Stimulated activated naive CD8-positive, alpha-beta T cell treated with anti-CD3 and anti-CD28 coated beads, Interleukin-15, Interleukin-2, amounts not matched to agents 100 U/mL and 50 U/mL, for 24 hours (primary cell): ENCODE measurements at places on chromosomes 5 and 9.

- DNase-seq: no peak
These were observed 58.5 kb downstream of the KCNIP1 start for GRCh38 chr5:170562166-170562874.

DNA sequence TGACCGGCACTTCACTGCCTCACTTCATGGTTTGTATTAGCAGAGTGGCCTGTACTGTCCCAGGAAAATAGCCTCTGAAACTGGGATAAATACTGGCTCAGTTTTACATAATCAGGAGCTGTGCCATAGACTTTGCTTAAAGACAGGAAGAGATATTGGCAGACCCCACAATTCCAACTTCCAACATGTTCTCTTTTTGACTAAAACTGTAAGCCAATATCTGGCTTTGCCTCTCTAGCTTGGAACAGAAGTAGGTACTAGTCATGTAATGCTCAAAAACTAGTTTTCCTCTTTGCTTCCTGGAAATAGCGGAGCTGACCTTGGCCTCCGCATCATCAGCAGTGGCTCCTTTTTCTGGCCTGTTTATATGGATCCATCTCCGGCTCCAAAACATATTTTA, 276.9 kb downstream of the CDH9 start:
- no peak for DNase-seq

- no peak for DNase-seq
These were observed 49.9 kb downstream of the GDNF start for GRCh38 chr5:37789991-37790390.

DNA sequence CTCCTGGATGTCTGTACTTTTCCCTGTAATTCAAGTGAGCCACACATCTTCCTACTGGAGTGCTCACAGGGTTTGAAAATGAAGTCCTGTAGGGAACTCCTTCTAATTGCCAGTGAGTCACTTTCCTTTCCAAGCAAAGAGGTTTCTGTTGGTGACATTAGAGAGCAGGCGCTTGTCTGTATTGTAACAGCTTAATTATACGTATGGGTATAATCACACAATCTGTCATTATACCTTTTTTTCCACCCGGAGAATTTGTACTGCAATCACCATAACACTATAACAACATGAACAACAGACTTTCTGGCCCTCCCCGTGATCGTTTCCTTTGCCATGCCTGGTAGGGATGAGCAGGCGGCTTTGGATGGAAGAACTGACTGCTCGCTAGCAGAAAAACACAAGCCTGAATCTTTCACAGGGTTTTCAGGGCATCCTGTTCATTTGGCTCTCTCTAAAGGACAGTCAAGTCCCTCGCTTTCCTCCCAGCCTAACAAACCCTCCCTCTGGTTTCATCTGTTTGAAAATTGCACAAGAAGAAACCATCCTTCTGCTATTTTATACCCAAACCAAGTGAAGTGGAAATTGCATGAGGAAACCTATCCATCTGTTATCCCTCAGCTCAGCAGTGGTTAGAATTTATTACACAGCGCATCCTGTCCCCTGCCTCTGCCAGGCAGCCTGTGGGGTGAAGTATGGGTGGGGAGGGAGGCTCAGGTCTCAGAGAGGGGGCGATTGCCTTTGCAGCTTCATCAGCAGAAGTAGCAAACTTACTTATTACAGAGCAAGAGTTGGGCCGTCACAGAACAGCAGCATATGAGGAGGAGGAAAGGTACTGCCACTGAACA, 307.0 kb upstream of the TLE4 start:
- DNase-seq: no peak

GRCh38 chr9:129406278-129407225, 214.3 kb downstream of the C9orf50 start:
- no peak for DNase-seq

- no peak for DNase-seq
These were observed 282.4 kb upstream of the ADAMTS16 start for GRCh38 chr5:4857761-4858160.

DNA sequence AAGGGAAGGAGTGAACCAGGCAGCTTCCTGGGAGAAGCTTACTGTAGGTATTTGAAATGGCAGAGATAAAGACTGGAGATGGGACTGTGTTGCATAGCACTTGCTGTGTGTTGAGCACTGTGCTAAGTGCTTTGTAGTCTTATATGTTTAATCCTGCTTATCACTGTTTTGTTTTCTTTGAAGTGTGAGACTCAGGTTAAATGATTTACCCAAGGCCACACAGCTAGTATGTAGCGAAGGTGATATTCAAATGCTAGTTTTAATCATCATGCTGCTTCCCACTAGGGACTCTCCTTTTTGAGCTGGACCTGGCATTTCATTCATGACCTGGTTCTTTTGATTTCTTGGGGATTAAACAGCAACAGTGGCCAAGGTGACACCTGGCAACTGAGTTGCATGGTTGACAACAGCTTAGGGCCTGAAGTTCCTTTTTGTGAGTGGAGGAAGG, 35.3 kb upstream of the SPRY4 start:
- no peak for DNase-seq

DNA sequence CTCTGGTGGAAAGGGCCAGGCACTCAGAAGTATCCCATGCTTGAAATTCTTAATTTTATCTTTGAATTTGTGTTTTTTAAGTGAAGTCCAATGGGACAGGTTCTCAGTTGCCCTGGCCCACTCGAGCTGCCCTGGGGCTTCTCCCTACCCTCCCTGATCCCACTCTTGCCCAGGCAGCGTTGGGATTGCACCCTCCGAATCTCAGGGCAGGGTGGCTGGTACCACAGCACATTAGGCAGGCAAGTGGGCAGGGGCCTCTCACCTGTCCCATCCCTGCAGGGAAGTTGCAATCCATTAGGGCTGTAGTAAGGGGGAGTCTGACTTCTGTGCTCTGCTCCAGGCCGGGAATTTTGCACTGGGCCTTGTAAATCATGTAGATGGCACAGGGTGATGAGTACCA, 2.7 kb downstream of the RUFY1 start:
- DNase-seq: no peak

- DNase-seq: no peak
These were observed 105.6 kb downstream of the NR6A1 start for GRCh38 chr9:124665391-124666058.

DNA sequence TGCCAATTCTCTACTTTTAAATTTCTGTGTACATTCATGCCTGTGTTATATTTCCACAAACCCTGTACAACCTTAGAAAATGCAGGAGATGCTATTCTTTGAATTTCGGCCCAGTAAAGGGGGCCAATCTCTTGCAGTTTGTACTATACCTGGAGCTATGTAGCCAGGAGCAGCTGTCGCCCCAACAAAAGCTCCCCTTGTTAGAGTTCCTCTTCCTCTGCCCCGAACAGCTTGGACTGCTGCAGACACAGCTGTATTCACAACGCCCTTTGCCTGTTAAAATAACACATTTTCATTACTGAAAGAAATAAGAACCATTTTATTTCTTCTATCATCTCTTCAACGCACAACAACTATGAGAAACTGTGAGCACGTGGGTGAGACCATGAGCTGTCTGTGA, 99.2 kb downstream of the GPR21 start:
- no peak for DNase-seq

GRCh38 chr5:132445930-132446329, 44.6 kb downstream of the IRF1 start:
- DNase-seq: no peak

DNA sequence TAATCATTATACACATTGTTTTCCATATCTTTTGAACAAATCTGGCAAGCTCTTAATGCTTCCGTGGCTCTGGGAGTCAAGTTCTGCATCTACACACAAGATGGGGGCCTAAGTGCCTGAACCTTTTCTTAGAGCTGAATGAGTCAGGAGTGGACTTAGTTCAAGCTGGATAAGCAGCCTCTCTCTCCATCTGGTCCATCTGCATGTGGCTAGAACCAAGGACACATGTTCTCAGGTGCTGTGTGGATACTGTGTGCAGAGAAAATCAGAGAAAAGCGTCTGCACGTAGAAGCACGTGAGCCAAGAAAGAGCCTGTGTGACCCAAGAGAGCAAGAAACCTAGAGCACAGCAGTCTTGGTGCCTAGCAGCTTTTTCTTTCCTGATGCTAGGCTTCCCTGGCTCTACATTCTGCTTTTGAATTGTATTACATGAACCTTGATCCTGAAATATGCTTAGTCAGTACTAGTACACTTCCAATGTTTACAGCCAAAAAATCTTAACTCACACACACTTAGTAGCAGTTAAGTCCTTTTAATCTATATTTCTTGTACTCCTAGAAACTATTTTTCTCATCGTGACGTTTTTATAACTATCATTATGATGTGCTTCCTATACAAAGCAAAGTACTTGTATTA, 1798.9 kb downstream of the MAT2B start:
- no peak for DNase-seq

- DNase-seq: no peak
These were observed 132.9 kb downstream of the SIL1 start for GRCh38 chr5:139065306-139065705.

GRCh38 chr9:123860603-123861002, 69.3 kb downstream of the DENND1A start:
- no peak for DNase-seq

- no peak for DNase-seq
These were observed 44.7 kb downstream of the OR2V1 start for GRCh38 chr5:181086026-181086883.

GRCh38 chr5:23316060-23316591, 191.3 kb upstream of the PRDM9 start:
- DNase-seq: no peak
